ENCODE measurements at places on chromosomes 6 and 20.

- DNase-seq = no peak
These were observed 542 bp downstream of the FGD2 start for GRCh38 chr6:37005827-37006567.

DNA sequence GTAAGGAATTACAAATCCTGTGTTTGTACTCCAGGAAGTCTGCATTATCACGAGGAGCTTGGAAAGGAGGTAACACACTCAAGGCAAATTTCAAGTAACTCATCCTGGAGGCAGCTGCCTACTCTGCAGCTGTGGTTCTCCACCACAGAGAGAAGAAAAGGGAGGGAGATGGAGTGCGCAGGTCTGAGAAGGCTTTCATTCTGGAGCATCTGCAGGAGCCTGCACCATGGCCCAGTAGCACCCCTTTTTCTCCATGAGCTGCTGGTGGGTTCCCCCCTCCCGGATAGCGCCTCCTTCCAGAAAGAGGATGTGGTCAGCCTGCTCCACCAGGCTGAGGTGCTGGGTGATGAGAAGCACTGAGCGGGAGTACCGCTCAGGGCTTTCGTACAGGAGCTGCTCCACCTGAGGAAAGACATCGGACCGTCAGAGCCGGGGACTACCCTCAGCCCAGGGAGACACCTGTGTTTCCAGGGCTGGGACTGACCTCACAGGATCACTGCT lies 1.6 kb upstream of the PSMB8 start:
- DNase-seq = no peak

GRCh38 chr20:37544386-37544785 lies 16.7 kb upstream of the BLCAP start:
- no peak for DNase-seq

- DNase-seq = no peak
These were observed 25.5 kb downstream of the ANGPT4 start for GRCh38 chr20:890666-891057.

DNA sequence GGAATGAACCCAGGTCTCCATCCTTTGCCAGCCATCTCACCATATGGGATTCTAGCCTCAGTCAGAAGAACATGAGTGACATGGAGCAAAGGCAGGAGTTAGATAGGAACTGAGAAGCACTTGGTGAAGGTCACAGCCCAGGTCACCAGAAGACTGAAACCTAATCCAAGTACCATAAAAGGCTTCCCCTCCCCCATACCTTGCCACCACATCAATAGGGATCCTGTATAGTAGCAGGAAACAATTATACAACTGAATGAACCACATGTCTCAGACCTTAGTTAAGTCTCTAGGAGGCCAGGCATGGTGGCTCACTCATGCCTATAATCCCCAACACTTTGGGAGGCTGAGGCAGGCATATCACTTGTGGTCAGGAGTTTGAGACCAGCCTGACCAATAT lies 49.6 kb downstream of the KIZ start:
- DNase-seq = no peak

- DNase-seq = no peak
These were observed 33.7 kb upstream of the PAQR8 start for GRCh38 chr6:52328303-52328662.

DNA sequence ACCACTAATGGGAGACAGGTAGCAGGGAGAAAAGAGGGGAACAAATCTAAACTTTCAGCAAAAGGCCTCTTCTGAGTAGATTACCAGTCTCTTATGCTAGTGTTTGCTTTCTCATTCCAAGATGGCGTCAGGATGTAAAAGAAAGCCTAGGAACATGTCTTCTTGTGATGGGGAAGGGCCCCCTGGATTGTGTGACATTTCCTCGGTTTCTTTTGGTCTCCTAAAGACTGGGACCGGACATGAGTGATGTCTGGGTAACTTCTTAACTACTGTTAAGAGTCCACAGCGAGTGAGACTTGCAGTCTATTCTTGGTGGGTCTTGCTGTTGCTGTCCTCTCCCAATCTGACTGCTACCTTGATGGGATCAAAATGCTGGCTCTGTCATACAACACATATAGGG lies 60.3 kb downstream of the ADGRB3 start:
- no peak for DNase-seq

GRCh38 chr6:166162599-166163342 lies 4.9 kb downstream of the TBXT start:
- DNase-seq = no peak

DNA sequence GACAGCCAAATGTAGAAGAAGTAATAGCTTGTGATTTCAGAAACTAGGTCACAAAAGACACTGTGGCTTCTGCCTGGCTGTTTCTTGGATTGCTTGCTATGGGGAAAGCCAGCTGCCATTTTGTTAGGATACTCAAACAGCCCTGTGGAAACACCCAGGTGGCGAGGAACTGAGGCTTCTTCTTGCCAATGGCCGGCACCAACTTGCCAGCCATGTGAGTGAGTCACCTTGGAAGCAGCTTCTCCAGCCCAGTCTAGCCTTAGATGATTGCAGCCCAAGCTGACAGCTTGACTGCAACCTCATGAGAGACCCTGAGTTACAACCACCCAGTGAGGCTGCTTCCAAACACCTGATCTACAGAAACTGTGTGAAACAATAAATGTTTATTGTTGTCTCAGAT lies 11.9 kb upstream of the KIAA1755 start:
- DNase-seq = no peak

DNA sequence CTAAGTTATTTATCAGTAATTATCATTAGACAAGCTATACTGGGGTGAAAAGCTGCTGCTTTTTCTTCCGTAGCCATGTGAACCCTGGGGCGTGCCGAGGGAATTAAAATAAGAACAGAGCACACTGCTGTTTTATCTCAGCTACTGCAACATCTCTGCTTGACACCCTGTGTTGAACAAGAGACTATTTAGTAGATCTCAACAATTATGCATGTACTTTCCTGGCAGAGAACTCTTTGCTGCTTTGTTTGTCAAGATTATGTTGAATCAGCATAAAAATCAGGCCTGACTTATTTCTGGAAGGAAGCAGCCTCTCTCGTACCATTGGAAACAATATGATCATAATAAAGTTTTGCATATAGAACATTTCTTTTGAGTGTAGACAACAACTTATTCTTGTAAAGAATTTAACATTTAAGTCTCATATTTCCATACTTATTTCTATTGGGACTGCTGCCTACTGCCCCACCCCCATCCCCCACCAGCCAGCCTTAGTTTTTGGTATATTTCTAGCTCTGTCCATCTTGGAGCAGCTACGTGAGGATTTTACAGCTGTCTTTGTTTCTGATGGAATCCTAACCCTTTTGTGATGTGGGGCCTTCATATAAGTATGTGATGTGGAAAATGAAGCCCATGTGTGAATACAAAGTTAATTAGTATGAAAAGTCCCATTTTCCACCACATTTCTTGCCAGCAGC lies 1011.4 kb downstream of the KIF16B start:
- no peak for DNase-seq

GRCh38 chr20:3714092-3714491 lies 1.7 kb upstream of the SIGLEC1 start:
- DNase-seq = no peak

DNA sequence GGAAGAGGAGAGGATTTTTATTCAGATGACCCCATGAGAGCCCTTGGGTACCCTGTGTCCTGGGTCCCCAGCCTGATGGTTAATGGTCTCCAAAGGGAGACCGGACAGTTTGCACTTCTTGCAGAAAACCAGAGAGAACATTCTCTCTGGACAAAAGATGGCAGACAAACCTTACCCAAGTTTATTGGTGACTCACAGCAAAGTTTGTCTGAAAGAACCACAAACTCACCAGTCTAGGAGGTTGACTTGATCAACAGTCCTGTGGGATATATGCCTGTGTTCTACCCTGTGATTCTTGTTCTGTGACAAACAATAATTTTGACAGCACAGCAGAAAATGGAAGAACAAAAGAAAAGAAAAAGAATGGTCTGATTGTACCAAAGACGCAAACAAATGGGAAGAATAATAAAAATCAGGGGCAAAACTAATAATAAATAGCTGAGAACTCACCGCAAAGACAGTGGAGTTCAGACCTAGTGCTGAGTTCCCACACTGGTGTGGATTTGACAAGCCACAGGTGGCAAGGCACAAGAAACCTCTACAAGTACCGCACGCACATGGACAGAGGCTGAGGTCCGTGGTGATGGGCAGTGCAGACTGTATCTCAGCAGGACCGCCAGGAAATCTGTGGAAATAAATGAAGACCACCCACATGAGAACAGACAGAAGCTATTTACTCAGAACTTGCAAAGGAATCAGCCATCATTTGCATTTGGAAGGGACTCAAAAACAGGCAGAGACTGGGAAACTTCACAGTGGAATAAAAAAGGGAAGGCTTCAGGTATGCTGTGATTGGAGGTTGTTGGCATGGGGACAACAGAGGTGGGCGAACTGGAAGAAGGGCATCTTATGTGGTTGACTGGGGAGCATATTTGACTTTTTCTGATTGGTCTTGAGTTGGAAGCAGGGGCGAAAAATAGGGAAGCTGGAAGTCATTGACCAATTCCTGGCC lies 246.3 kb upstream of the RNF24 start:
- DNase-seq = no peak

- DNase-seq = no peak
These were observed 40.0 kb upstream of the OPN5 start for GRCh38 chr6:47741807-47742206.

- DNase-seq = no peak
These were observed 9.0 kb upstream of the NCOA6 start for GRCh38 chr20:34834459-34834893.

DNA sequence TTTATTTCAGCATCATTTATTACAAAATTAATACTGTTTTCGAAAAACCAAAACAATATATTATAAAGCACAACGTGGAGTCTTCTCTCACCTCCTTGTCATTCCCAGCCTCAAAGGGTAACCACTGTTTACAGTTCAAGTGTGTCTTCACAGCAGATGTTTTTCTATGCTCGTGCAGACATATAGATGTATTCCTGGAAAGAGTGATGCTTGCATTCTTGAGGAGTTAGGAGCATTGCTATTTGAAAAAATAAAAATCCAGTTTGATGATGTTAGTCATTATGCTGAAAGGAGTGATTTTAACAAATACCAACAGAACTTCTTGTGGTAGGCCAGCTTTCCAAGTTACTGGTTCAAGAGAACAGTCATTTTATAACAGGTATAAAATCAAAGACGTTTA lies 234.9 kb downstream of the BCKDHB start:
- DNase-seq = no peak

GRCh38 chr20:46063652-46064054 lies 26.1 kb downstream of the NCOA5 start:
- no peak for DNase-seq

- DNase-seq = no peak
These were observed 9.2 kb downstream of the FOXA2 start for GRCh38 chr20:22575087-22575721.

DNA sequence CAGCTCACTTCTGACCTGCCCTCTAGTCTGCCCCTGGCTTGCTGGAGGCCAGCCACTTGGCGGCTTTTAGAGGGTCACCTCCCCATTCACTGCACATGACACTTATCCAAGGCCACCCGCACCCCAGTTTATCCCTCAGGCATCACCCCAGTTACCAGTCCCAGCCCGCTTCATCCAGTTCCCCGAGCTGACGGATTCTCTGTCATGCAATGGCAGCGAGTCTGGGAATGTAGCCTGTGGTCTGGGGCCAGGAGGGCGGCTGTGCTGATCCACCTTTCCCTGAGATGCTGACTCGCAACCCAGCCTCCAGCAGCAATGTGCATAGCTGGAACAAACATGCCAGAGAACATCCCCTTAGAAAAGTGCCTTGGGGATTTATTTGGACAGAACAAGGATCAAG lies 25.8 kb downstream of the SYNDIG1 start:
- DNase-seq = no peak

DNA sequence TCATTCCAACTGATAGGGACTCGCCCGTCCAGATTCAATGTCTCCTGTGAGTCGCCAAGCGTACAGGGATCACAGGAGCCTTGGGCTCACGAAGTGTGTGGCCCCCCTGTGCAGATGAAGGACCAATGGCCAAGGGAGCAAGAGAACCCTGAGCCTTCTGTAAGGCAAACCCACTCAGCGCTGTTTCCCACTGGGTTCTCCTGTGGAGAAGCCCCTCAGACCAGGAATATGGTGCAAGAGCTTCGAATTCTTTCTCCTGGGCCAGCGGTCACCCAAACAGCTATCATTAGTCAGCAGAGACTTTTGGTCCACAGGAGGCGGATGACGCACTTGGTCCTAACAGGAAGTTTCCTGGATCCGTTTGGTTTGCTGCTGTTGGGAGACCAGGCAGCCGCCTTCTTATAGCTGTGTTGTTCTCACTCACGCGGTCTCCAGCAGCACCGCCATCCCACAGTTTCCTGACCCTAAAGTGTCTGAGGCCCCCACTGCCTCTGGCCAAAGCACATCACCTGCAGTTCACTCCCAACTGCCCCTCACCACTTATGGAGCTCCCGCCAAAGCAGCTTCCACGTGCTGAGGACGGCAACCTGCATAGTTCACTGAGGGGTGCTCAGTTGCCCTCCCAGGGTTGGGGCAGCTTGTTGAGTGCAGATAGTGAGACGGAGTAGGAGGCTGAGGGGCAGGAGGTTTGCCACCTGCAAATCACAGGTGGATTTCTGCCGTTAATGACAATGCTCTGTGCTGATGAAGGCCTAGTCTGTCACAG lies 268.6 kb downstream of the ERMARD start:
- no peak for DNase-seq

- DNase-seq = no peak
These were observed 229.8 kb downstream of the SOX4 start for GRCh38 chr6:21823371-21823770.

- DNase-seq = no peak
These were observed 394.5 kb downstream of the PTPRT start for GRCh38 chr20:42795111-42795695.

DNA sequence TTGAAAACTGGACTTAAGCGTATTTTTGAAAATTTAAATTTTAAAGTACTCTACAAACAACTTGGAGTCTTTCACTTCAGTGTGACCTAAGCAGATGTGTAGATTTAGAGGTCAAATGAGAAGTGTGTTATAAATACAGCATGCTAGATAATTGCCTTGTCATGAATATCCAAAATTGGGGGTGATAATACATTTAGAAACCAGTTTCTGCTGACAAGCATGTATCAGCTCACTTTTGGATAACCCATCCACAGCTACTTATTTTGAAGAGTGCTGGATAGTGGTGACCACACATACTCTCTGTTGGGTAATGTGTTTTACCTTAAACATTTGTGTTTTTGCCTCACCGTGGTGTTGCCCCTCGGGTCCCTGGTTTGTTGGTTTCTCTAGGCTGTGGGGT lies 14.9 kb downstream of the RREB1 start:
- DNase-seq = no peak

GRCh38 chr6:77425216-77425615 lies 38.1 kb downstream of the HTR1B start:
- no peak for DNase-seq

GRCh38 chr6:37078814-37079213 lies 73.4 kb downstream of the FGD2 start:
- DNase-seq = no peak

GRCh38 chr20:35271904-35272303 lies 6.0 kb downstream of the MMP24OS start:
- no peak for DNase-seq

DNA sequence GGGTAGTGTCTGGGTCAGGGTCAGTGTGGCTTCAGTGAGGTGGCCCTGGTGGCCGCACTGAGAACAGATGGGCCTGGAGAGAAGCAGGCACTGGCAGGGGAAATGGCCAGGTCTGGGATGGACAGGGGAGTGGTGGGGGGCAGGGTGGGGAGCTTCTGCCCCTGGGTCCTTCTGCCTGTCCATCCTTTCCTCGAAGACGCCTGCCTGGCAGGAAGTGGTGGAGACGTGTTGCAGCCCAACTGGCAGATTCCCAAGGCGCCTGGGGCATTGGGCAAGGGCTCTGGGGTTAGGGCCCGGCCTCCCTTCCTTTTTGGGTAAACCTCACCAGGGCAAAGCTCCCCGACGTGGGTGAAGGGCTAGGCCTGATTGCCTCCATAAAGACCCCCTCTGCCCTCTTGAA lies 10.4 kb downstream of the SRC start:
- DNase-seq = peak; percentile 69

Measured in body of pancreas (tissue), 4 donors.